Karpas-422 (cell line): ENCODE measurements at places on chromosomes 5 and 9.

DNA sequence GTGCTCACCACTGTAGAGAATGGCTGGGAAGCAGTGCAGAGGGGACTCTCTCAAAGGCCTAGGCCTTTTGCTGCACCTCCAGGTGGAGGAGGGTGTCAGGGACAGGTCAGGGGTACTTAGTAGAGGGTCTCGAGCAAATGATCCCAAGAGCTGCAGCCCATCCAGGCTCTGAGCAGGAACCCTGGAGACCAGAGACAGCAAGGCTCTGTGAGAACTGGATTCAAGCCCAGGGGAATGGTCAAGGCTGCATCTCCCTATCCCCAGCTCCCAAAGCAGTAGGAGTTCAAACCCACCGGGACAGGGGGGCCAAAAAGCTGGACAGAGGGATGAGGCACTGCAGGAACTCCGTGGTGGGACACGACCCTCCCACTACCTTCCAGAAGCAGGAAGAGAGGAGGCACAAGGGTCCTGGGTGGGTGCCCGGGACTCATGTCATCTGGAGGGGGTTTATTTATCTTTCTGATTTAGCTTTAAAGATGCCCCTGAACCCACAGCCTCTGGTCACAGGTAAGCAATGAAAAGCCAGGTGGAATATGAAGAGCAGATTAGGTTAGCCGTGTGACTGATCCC lies 124.8 kb downstream of the MVB12B start:
- no peak overlapping the region for H3K4me3 ChIP-seq
- H3K4me1 ChIP-seq, result no peaks in the 10 kb centered on the region
- no peak for DNase-seq
- no peaks in the 10 kb centered on the region for H3K36me3 ChIP-seq

DNA sequence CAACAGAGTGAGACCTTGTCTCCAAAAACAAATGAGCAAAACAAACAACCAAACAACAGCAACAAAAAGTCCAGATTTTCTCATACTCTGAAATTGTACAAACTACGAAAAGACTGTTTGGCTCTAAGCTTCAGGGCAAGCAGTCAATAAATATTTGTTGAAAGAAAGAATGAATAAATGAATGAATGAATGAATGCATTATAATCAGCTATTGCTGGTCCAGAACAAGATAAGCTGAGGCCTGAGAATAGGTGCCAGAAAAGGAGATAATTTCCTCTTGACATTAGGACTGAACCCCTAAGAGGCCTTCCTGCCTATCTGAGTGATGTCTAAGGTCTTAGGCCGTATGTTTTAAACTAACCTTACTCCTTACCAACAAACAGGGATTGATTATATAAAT lies 99.2 kb upstream of the IL6ST start:
- no peak overlapping the region for H3K27ac ChIP-seq
- H3K4me1 ChIP-seq, result no peaks in the 10 kb centered on the region
- DNase-seq, result no peak
- H3K27me3 ChIP-seq, result no peaks in the 10 kb centered on the region
- H3K4me3 ChIP-seq, result no peak overlapping the region

GRCh38 chr9:78462611-78463010 lies 165.7 kb downstream of the PSAT1 start:
- H3K27me3 ChIP-seq, result no peaks in the 10 kb centered on the region
- H3K27ac ChIP-seq, result no peak overlapping the region
- H3K4me1 ChIP-seq, result no peaks in the 10 kb centered on the region
- H3K4me3 ChIP-seq, result no peak overlapping the region
- no peaks in the 10 kb centered on the region for H3K36me3 ChIP-seq

- peak overlapping the region; percentile 44 for H3K4me3 ChIP-seq
- peak; percentile 93 for DNase-seq
- no peaks in the 10 kb centered on the region for H3K27me3 ChIP-seq
- peaks cover 62% of the 10 kb centered on the region for H3K4me1 ChIP-seq
- H3K27ac ChIP-seq, result peak overlapping the region; percentile 94
These were observed 38.5 kb upstream of the FOXI1 start for GRCh38 chr5:170067152-170067551.

DNA sequence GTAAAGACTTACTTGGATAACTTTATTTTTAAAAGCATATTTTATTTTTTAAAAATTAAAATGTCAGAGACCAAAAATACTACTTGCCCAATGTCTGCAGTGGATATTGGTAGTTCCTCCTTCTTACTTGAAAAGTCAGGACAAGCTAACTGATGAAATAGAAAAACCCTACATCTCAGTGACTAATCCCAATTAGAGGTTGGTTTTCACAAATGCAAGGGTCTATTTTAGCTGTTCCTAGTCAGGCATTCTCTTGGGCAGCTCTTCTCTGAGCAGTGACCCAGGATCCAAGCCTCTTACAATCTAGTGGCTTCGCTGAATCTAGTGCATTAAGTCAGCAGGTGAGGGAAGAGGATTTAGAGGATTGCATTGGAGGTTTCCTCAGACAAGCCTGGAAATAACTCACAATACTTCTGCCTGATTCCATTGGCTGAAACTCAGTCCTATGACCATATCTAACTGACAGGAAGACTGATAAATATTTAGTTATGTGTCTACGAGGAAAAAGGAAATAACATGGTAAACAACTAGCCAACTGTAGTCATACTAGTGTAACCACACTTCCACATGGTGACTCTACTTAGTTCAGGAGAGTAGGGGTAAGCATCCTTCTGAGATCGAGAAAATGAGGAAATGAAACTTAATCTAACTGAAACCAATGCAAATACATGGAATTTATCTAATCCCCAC lies 34.2 kb upstream of the MIER3 start:
- no peak overlapping the region; the same call in 1 of the 2 replicates for H3K27ac ChIP-seq
- peak; percentile 77 for DNase-seq
- no peaks in the 10 kb centered on the region for H3K27me3 ChIP-seq
- peak overlapping the region; percentile 29; the same call in 1 of the 2 replicates for H3K4me3 ChIP-seq
- peaks cover 25% of the 10 kb centered on the region for H3K4me1 ChIP-seq

DNA sequence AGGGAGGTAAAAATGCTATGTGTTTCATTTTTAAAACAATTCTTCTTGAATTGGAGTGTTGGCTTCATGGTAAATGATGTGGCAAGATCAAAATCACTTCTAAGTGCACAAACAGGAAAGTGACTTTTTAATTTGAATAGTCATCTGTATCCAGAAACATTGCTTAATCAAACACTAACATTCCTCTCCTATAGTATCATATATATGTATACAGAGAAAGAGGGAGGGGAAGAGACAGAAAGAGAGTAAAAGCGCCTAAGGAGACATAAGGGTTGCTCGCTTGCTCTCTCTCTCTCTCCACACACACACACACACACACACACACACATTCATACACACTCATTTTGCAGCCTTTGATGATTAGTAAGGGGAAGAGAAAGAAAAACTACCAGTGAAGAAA lies 95.4 kb upstream of the PRDM9 start:
- DNase-seq, result no peak
- H3K27me3 ChIP-seq, result no peaks in the 10 kb centered on the region
- H3K4me3 ChIP-seq, result no peak overlapping the region
